ENCODE measurements at places on chromosomes 2 and 18. TPM values are rescaled to one million over a fixed set of nuclear protein-coding genes. Genes with fewer than 3 reads are reported as not detected.

DNA sequence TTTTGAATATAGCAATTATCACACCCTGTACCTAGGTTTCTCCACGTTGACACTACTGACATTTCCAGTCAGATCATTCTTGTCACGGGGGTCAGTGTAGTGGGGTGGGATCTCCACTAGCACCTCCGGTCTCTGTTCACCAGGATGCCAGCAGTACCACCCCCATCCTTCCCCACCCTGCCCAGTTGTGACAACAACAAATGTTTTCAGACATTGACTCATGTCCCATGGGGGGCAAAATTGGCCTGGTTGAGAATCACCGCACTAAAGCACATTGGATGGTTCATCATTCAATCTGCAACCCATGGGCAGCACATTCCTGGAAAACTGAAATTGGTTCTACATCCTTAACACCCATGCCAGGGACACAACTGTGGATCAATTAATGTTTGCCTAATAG, 32.3 kb downstream of the FEZ2 start:
- DNase-seq = no peak

Gene FEV
- 0.07 TPM for total RNA-seq

DNA sequence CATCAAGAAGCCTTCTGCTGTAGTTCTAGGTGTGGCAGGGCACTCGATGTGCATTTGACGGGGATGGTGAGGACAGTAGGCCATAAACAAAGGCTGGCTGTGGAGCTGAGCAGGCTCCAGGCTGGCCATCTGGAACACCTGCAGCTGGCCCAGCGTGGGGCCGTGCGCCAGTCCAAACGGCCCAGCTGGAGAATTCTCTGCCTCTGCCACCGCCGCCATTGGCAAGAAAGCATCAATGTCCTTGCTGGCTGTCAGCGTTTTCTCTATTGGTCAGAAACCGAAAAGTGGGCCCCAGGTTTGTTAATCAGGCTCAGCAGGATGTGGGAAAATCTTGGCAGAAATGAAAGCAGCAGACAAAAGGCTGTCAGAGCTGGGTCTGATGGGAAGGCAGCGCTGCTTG, 24.0 kb upstream of the CTIF start:
- no peak for DNase-seq

GRCh38 chr2:226524381-226524843, 275.2 kb downstream of the IRS1 start:
- no peak for DNase-seq

DNA sequence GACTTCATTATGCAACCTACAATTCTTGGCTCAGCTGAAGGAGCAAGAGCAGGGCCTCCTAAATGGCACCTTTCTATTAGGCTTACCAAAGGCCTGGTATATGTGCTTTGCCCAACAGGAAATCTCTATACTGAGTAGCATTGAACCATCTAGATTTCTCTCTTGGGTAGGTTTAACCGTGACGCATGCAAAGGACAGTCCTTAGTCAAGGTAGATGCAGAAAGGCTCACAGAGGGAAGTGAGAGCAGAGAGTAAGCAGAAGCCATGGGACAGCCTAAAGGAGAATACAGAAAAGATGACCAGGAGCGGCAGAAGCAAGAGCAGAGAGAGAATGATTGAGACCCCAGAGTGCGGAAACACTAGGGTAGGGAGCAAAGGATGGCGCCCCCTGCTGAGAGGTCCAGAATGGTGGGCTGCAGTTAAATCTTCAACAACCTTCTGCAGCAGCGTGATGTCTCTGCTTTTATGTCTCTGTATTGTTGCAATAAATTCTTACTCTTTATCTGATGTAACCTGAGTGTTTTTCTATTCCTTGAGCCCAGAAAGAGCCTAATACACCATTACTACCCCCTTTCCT, 4.7 kb upstream of the OSBPL1A start:
- DNase-seq = no peak

GRCh38 chr2:235045336-235045972, 93.6 kb downstream of the SH3BP4 start:
- DNase-seq = peak; percentile 16

DNA sequence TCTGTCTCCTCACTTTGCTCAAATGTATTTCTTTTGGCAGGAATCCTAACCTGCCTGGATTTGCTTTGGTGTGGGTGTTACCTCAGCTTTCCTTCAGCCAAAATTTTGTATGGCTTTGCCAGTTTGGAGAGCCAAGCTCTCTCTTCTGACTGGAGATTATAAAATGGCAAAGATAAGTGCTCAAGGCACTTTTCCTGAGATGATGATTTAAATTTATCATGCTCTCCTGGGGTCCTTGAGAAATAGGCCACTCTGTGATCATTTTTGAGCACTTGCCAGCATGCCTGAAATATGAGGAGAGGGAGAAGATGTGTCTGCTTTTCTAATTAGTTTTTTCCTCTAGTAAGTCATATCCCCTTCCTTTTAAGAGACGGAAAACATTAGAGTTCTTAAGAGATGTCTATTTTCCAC, 683.0 kb downstream of the SLC4A3 start:
- no peak for DNase-seq

DNA sequence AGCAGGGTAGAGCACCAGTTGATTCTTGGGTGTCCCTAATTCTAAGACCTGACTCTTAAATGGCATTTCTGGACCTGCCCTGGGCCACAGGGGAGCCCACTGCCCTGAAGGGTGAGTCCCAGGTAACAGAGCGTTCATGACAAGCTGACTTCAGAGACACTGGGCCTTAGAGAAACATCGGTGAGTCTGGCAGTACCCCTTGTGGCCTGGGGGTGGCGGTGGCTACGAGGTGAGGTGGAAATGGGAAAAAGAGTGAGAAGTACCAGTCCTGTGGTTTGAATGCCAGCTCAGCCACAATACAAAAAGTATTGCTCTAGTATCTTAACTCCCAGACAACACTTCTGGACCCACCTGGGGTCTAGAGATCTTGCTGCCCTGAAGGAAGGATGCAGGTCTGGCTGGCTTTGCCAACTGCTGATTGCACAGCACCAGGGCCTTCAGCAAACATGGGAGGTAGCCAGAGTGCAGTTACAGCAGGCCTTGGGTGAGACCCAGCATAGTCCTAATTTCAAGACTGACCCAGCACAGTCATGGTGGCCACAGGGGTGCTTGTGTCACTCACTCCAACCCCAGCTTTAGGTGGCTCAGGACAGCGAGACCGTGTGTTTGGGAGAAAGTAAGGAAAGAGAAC, 44.5 kb downstream of the USP34 start:
- peak; percentile 60 for DNase-seq

DNA sequence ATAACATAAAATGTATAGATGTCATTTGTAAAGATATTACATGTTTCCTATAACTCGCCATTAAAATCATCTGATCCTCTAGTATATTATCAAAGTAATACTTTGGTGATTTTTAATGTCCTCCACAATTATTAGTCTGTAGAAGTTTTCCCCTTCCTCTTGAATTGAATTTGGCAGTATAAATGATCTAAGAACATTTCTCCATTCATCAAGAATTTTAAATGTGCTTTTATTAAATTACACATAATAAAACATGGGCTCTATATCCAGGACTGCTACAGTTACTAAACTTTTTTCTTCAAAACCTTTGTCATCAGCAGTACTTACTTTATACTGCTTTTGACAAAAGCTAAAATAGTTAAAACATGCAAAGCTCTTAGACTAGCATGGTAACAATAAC, 315.4 kb upstream of the ZC3H15 start:
- DNase-seq = no peak

- no peak for DNase-seq
Measured at GRCh38 chr2:134574611-134575330, 144.0 kb downstream of the TMEM163 start.

Gene PRADC1
- 62.5 TPM for total RNA-seq

Gene SKA1
- 11.6 TPM for total RNA-seq

Gene AAK1
- 46.8 TPM for total RNA-seq

DNA sequence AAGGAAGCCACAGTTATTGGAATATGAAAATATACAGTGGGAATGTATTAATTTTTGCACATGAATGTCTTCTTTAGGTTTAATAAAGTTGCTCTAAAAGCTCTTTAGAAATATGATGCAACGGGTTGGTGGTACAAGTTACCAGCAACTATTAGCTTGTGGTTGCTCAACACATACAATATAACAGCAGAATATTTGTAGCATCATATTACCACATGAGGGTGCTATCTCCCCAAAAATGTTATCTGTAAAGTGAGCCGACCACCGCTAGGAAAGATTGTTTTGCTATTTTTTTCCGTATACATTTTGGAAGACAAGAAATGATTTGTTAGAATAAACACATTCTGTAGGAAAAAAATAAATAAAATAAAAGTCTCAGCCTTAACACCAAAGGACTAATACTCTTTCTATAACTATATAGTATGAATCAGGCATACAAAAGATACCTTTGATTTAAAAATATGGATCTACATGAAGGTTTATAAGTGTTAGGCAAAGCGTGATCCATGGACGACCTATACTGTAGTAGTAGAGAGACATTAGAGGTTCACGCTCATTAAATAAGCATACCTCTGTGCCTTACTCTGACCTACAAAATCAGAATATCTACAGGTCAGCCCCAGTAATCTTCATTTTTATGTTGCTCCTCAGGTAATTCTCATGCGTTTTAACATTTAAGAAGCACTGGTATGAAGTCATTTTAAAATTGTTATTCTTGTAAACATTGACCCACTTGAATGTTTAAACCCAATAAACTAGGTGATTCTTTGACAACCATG, 1110.6 kb upstream of the ACVR2A start:
- peak; percentile 84 for DNase-seq

DNA sequence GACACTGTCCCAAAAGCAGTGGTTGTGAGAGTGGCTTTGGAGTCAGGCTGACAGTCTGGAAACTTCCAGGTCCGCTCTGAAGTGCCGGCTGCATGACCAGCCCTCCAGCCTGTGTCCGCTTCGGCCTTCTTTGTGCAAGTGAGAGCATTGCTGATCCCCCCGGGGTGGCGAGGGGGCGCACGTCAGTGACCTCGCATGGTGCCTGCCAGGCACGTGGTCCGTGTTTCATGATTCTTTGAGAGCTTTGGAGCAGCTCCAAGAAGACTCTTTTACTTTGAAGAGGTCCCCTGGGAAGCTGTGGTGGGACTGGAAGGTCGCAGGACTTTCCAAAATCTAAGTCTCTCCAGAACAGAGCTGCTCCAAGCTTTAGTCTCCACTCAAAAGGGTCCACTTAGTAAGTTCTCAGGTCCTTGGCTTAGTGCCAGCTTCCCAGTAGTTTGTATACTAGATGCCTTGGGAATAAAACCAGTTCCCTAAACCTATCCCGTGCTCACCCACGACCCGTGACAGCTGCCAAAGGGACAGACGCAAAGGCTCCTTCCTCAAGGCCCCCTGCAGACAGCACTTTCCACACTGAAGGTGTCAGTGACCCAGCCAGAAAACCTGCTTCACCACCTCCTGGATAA, 68.8 kb downstream of the ADI1 start:
- DNase-seq = no peak

DNA sequence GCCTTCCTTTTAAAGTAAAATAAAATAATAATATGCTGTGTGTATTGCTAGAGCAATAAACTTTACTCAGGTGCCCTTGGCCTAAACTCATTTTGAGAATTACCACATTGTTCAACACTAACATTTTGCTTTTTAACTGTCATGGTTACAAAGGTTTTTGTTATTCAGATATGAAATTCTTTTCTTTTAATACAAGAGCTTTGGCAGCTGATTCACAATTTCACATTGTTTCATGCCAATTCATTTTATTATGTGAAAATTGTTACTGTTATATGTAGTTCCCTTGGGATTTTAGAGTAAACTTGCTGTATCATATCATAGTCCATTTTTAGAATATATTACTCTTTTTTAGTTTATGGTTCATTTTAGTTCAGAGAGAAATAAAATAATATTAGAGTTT, 65.8 kb upstream of the ZNF804A start:
- no peak for DNase-seq

- DNase-seq = no peak
Measured at GRCh38 chr2:163462993-163463392, 272.8 kb downstream of the FIGN start.

DNA sequence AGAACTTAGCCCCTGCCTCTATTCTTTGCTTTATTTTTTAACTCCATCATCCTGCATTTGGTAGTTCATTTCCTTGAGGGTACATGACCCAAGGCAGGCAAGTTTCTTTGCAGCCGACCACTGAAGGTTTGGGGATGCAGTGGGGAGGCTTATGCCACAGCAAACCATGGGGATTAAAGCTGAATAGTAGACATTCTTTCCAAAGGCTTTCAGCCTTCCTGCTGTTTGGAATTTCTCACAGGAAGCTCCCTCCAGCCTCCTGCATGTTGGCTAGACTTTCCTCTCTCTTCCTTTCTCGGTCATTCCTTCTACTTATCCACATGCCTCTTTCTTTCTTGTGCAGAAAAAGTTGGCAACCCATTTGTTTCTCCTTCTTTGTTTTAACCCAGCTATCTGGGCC, 77.3 kb downstream of the SOCS6 start:
- DNase-seq = no peak

GRCh38 chr2:96565111-96565510, 28.6 kb downstream of the ARID5A start:
- DNase-seq = no peak

Gene POTEI
- total RNA-seq = not detected

Gene ZNF516
- total RNA-seq = 1.7 TPM

DNA sequence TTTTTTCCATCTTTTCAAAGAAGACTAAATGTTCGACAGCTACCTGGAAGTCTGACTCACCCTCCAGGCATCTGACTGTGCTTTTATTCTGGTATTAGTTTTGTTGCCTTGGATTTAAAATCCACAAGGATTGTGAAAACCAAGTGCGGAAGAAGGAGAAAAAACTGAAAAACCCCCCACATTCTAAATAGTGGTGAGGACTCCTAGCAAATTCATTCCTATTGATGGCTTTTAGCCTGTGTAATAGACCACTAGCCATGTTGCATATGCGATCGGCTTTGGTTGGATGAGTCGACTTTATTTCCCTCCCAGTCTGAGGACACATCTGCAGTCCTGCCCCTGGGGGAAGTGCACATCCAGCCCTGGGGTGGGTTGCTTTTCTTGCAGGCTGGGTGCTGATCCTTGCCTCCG, 16.9 kb downstream of the LDLRAD4 start:
- peak; percentile 20 for DNase-seq

Gene CAPG
- 260 TPM for total RNA-seq

DNA sequence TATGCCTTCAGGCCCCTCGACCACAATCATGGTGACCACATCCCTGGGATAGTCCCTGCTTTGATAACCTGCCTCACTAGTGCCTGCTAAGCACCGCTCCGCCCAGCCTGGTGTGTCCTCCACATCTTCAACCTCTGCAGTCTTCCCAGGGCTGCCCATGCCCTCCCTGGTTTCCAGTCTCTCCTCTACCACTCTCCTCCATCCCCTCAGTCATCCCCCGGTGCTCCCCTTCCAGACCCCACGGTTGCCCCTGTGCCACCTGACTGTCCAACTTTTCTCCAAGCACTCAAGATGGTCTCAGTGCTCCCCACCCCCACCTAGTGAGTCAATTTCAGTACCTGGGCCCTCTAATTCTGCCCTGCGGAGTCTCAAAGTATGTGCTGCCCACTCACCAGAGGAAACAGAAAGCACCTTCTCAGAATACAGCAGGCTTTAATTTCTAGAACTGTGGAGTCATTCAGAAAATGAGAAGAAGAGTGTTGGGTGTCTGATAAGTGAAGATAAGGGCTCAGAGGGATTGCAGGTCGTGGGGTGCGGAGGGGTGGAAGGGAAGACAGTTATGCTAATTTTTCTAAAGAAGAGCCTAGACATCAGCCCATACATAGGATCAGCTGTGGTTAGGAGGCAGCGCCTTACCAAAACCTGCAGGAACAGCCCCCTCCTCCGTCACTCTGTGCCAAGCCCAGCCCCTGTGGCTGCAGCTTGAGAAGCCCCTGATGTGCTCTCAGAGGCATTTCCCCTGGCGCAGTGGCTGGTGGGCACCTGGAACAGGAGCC, 53.6 kb upstream of the CAB39 start:
- no peak for DNase-seq

- no peak for DNase-seq
Measured at GRCh38 chr2:101232770-101233169, 19.9 kb upstream of the CNOT11 start.

Gene TXNDC2
- total RNA-seq = 0.87 TPM

- DNase-seq = no peak
Measured at GRCh38 chr2:69660637-69661036, 17.1 kb upstream of the AAK1 start.
